Cerebellar cortex (tissue), 1 donor: ENCODE measurements at places on chromosomes 5 and 9.

DNA sequence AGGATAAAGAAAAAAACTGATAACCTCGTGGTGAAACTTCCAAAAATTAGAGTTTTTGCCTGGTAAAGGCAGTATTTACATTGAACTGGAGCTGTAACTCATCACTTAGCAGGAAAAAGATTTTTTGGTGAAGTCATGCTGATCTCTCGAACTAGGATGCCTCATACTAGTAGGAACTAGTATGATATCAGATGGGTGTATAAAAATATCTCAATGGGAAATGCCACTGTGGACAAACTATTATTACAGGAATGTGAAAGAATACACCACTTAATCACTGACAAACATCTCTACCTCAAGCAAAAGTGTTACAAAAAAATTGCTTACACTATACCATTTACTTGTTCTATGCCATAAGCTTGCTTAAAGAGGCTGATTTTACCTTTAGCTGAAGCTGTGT lies 28.4 kb downstream of the RFX3 start:
- DNase-seq, result no peak

- no peak for DNase-seq
These were observed 22.4 kb upstream of the HOMER1 start for GRCh38 chr5:79536193-79536906.

- DNase-seq, result peak; percentile 70
These were observed 2.2 kb downstream of the C8G start for GRCh38 chr9:136947028-136947891.

DNA sequence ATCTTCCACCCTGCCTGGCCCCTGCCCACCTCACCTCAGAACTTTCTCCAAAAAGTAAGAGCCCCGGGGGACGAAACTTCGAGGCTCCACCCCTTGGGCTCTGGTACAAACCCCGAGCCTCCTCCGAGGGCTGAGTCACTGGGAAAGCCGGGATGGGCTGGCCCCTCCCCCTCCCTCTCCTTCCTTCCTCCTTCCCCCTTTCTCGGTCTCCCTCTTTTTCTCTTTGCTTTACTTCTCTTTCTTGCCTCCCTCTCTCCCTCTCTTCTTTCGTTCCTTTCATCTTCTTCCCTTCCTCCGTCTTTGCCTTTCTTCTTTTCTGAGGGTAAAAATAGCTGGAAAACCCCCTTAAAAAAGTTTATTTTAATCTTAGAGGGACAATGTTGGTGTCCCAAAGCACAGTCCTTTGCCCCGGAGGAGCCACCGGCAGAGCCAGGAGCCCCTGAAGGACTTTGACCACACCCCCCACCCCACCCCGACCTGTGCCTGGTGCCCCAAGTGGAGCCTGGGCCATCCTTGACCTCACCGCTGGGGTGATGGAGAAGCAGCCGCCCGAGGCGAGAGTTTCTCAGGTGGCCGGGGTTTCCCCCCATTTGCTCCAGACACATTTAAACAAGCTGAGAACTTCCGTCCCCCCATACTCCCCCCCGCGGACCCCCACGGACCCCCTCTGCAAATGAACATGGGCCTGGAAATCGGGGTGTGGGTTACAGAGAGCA lies 5.7 kb upstream of the NOTCH1 start:
- no peak for DNase-seq

- DNase-seq, result no peak
These were observed 79.1 kb downstream of the ADRB2 start for GRCh38 chr5:148905541-148905940.

DNA sequence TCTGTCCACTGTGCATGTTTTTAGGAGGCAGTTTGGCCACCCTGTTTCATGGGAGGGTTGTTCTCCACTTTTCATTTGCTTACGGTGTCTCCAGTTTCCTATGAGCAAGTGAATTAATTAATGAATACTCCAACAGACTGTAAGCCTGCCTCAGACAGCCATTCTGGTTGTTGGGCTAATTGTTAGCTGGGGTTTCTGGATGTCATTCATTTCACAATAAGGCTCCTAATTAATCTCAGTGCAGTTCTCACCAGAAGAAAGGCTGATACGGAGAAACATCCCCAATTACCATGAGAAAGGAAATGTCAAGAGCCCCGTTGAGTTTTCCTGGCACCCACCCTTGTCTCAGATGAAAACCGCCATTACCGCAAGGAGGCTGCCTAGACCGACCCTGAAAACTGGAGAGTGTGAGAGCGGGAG lies 75.8 kb downstream of the MAP1B start:
- no peak for DNase-seq

- DNase-seq, result no peak
These were observed 1.2 kb upstream of the GALNT10 start for GRCh38 chr5:154189256-154189818.

- DNase-seq, result peak; percentile 83
These were observed 30.7 kb downstream of the IFNW1 start for GRCh38 chr9:21110708-21111576.

- DNase-seq, result no peak
These were observed 348.7 kb downstream of the CDH12 start for GRCh38 chr5:22504411-22504810.

GRCh38 chr5:31133488-31133887 lies 60.0 kb upstream of the CDH6 start:
- DNase-seq, result no peak

DNA sequence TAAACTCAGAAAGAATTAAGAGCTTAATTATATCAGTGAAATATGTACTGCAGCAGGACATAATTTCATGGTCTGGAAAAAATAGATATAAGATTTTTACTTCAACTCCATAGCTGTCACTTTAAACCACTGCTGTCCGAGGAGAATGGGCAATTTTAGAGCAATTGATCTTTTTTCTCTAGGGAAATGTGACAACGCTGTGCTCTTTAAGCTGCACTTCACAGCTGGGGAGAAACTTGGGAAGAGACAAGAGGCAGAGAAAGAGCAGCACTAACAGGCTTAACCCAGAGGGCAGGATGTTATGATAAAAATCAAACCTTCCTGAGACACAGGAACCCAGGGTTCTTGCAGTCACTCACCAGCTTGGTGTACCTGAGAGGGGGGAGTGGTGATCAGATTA lies 92.0 kb downstream of the SPOCK1 start:
- no peak for DNase-seq

GRCh38 chr5:153088538-153088937 lies 401.9 kb upstream of the GRIA1 start:
- no peak for DNase-seq

GRCh38 chr5:155595791-155596190 lies 582.2 kb downstream of the KIF4B start:
- DNase-seq, result no peak

DNA sequence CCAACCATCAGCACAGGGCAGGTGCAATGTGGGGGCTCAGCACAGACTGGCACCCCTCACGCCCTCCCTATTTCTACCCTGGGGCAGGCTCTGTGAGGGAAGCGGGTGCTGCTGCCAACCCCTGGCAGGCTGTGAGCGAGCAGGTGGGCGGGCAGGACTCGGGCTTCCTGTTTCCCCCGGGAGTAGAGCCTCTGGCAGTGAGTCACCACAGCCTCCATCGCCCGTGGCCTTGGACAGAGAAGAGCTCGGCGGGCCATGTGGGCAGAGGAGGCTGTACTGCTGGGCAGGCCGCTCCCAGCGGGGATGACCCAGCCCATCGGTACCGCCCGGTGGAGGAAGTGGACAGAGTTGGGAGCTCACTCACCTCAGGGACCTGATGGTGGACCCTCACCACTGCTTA lies 16.6 kb downstream of the KCNT1 start:
- no peak for DNase-seq

DNA sequence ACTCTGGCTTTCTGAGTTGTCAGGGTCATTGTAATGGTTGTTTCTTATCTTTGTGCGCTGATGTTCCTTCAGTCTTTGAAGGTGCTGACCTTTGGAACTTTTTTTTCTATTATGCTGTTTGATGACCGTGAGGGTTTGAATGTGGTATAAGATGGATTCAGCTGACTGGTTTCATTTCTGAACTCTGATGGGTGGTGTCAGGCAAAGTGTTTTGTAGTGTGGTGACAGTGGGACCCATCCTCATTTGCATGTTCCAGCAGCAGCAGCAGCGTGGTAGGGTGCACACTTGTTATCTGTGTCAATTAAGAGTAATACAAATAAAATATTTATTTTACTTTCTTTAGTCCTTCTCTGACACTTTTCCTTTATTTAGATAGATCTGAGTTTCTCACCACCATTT lies 227.7 kb upstream of the PRR16 start:
- no peak for DNase-seq
